ENCODE measurements at places on chromosomes 3 and 15.

DNA sequence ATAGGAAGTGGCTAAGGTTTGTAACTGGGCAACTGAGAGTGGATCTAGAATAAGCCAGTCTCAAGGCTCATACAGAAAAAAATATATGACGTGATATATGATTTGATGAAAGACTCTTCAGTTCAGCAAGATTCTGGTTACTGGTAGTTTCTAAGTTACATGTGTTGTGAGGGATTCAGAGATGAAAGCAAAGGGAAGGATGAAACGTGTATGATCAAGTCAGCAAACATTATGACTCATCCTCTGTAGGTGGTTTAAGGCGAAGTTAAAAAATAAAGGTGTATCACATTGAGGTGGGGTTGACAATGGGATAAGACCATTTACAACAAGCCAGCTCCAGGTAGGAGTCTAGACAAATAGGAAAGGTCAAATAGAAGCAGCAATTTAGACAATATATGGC is 16.2 kb downstream of the TERC start:
- no peak for DNase-seq

GRCh38 chr15:65937054-65937453 is 67.8 kb downstream of the RAB11A start:
- no peak for DNase-seq

DNA sequence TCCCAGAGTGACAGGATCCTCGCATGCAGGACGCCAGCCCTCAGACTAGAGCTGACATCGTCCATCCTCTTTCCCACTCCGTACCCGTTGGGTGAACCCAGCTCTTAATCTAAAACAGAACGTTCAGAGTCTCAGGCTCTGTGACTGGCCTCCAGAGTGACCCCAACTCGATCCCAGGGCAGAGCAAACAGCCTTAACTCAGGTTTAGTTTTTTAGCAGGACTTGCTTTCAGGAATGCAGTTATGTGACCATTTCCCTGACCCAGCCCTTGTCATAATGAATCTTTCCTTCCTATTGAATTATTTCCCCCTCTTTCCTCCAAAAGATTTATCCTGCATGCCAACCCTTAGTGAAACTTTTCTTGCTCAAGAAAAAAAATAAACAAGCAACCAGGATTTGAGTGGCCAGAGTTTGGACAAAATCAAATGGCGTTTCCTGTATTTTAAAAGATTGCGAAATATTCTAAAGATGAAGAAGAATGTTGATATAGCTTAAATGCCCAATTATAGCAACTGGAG is 47.8 kb upstream of the RARB start:
- no peak for DNase-seq

DNA sequence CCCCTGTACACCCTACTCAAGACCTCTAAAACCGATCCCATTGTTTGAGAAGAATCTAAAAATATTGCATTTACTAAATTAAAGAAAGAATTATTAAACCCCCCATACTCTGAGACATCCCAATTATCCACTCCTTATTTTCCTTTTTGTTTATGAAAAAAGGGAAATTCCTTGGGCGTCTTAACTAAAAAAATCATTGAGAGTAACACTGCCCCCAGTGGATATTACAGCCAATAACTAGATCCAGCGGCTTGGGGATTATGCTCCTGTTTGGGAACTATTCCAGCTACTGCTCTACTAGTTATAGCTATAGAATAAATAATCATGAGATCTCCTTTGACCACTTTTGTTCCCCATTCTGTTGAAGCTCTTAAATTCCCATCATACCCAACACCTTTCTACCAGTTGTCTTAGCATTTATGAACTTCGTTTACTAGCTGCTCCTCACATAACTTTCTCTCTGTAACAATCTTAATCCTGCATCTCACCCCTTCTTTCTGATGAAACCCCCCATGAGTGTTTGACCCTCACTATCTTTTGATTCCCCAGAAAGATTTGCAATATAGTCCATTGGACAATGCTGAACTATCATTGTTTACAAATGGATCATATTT is 12.7 kb upstream of the CFAP91 start:
- peak; percentile 68 for DNase-seq

GRCh38 chr15:45714590-45715488 is 80.0 kb downstream of the SQOR start:
- DNase-seq, result peak; percentile 86

Measured in GM23338 (cell line).